ENCODE measurements at places on chromosomes 6 and 20. TPM values are rescaled to one million over a fixed set of nuclear protein-coding genes. Genes with fewer than 3 reads are reported as not detected.

SMLR1 gene
- total RNA-seq: not detected

HLA-DMA gene
- total RNA-seq: 3.7 TPM

OR2W1 gene
- total RNA-seq: not detected

CCN6 gene
- total RNA-seq: 0.31 TPM

Measured in hair follicular keratinocyte (primary cell).